Stimulated activated CD4-positive, alpha-beta T cell treated with anti-CD3 and anti-CD28 coated beads, Interleukin-15, amount 100 ng/mL, for 24 hours (primary cell): ENCODE measurements at places on chromosomes 6 and 20.
A peak's percentile ranks its signal among the peaks of the same experiment; 100 is the strongest.

DNA sequence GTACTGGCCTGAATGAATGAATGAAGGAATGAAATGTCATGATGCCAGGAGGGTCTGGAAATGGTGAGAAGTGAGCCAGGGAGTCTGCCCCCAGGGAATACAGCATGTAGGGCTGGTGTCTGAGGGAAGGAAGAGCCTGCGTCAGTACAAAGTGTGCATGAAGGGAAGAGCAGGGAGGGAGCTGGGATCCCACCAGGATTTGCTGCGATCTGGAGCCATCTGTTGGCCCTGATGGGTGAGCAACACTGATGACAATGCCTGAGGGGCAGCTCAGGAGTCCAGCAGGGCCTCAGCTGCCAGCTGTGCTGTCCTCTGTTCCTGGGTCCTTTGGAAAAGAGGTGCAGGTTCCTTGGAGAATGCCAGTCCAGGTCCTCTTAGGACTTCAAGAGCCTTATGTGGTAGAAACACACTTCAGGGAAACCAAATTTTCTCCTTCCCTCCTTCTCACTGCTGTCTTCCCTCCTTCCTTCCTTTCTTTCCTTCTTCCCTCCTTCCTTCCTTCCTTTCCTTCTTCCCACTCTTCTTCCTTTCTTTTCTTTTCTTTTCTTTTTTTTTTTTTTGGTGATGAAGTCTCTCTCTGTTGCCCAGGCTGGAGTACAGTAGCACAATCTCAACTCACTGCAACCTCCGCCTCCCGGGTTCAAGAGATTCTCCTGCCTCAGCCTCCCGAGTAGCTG lies 11.5 kb downstream of the BPI start:
- no peak for DNase-seq

DNA sequence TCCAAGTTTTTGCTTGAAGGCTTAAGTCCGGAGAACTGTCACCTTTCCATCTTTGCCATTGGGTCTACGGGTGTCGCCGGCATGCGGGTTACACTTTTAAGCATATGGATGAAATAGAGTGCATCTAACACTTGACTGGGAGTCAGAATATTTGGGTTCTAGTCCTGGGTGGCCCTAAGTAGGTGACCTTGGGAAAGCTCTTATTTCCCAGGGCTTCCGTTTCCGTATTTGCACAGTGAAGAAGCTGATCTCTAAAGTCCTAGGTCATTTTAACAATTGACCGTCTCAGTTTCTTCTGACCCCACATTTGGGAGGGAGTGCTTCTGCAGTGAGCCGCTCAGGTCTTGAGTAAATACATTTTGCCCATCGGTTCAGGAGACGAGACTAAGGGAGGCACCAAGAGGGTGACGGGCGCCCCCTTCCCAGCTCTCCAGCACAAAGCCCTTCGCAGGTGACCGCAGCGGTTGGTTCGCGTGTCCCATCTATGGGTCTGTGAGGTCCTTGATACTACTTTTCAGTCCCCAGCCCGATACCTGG lies 651 bp upstream of the BLTP3A start:
- DNase-seq: peak; percentile 57

GRCh38 chr6:149166336-149166735 lies 151.2 kb upstream of the TAB2 start:
- DNase-seq: no peak

GRCh38 chr20:48832405-48832730 lies 4.6 kb upstream of the PREX1 start:
- DNase-seq: no peak

- no peak for DNase-seq
Measured at GRCh38 chr6:122758927-122759334, 20.6 kb upstream of the FABP7 start.

GRCh38 chr20:52035498-52035897 lies 156.1 kb downstream of the ZFP64 start:
- DNase-seq: no peak

- peak; percentile 80 for DNase-seq
Measured at GRCh38 chr20:407133-407952, 756 bp upstream of the RBCK1 start.

- no peak for DNase-seq
Measured at GRCh38 chr6:104784884-104785283, 74.8 kb downstream of the HACE1 start.

DNA sequence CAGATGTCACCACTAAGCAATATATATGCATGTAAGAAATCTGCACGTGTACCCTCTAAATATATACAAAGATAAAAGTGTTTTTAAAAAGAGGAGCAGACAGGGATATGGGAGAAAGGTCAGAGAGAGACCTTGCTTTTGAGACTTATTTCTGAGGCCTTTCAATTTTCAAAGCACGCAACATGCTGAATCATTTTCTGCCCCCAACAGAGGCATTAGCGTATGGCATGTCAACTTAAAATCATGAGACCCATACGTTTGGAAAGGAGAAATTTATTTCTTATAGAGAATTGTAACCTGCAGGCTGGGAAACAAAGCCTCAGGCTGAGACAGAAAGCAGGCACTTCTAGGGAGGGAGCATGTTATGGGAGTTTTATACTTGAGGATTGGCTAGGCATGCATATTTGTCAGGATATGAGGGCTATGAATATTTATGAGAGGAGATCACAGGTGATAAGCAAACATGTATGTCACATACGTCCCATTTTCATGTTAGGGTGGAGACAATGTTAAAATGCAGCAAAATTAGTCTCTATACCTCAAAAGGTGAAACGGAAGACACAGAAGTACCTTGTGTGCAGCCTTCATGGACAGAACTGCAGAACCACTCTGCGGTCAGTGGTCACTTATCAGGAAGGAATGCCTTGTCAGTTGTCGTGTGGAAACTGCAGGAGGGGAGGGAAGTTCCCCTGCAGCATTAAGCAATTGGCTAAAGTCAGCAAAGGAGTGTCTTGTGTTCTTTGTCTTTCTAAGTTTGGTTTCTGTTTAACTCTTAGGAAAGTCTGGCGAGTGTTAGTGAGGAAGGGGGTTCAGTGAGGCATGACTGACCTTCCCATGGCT lies 6.3 kb upstream of the GABRR2 start:
- no peak for DNase-seq

- no peak for DNase-seq
Measured at GRCh38 chr6:14707971-14708465, 537.9 kb upstream of the JARID2 start.

GRCh38 chr20:55205665-55206064 lies 730.3 kb downstream of the DOK5 start:
- no peak for DNase-seq

GRCh38 chr20:57579331-57579897 lies 18.5 kb downstream of the PCK1 start:
- no peak for DNase-seq

DNA sequence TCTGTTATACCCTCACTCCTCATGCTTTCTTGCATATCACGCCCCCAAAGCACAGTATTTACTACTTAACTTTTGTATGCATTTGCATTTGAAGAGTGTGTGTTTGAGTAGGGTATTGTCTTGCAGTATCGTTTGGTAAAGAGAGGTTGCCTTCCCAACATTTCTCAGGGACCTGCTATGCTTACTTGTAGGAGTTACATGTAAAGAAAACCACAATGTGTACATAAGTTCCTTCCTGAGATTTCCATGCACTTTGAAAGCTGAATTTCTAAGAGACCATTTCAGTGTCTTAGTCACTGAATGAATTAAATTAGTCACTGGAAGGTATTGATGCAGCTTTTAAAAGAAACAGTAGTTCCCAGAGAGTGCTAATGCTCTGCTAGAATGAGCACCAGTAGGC lies 159.3 kb upstream of the LAMA2 start:
- no peak for DNase-seq

- peak; percentile 84 for DNase-seq
Measured at GRCh38 chr20:44747166-44748004, 1.7 kb downstream of the KCNK15 start.

GRCh38 chr6:132161283-132161682 lies 210.1 kb upstream of the CCN2 start:
- no peak for DNase-seq

GRCh38 chr6:163579111-163579879 lies 164.8 kb downstream of the QKI start:
- no peak for DNase-seq

- no peak for DNase-seq
Measured at GRCh38 chr6:36649701-36650484, 28.6 kb upstream of the CDKN1A start.

DNA sequence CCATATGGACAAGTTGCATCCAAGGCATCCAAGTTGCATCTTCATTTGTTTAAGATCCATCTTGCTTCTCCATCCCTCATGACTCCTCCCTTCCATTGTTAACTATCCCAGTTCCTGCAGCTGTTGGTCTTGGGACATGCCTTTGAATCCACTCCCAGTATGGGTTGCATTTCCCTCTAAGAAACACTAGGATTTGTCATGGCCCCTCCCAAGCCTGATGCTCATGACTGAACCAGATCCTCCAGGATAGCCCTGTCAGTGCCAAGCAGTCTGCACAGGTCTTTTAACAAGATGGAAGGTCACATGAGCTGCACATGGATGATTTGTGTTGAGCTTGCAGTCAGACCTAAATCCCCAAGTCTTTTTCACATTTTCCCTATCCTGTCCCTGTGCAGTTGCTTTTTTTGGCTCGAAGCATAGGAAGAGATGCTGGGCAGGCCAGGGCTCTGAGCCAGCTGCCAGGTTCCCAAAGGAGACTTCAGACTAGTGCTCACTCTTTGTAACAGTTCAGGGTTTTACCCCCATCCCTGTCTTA lies 4.2 kb downstream of the PPP2R5D start:
- DNase-seq: no peak

GRCh38 chr20:5354901-5355300 lies 38.1 kb upstream of the PROKR2 start:
- DNase-seq: no peak

DNA sequence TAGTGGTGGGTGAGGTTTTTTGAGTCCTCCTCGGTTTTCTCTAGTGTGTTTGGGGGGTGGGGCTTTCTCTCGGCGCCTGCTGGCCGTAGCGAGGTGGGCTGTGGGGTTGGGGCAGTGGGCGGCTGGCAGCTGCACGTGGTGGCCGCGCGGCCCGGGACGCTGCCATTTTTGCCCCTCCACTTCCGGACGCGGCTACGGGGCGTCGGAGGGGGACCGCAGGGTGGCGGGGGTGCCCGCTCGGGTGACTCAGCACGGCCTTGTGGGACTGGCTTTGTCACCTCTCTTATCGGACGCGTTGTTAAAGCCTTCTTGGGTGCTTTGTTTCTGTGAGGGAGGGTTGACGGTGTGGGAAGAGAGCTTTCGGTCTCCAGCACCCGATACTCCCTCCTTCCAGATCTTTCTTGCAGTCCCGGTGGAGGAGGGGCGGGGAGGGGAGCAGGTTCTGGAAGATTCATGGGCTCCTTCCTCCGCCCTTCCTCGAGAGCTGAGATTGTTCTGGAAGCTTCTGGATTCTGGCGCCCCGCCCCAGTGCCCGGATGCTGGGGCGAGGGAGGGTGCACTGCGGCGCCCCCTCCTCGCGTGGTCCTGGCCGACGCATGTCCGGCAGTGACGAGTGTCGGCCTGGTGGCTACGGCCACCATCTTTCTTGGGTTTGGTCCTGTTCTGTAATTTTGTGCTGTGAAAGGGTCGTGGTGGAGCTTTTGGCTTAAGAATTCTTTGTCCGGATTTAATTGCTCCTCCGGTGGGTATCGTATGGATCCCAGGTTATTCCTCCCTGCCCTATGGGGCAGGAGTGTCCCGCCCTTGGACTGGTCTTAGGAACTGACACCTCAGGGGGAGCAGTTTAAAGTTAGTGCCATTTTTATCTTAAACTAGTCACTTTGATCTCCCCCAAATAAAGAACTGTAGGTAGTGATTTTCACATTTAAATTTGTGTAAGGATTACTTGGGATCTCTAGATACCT lies 719 bp downstream of the HSP90AB1 start:
- peak; percentile 88 for DNase-seq

DNA sequence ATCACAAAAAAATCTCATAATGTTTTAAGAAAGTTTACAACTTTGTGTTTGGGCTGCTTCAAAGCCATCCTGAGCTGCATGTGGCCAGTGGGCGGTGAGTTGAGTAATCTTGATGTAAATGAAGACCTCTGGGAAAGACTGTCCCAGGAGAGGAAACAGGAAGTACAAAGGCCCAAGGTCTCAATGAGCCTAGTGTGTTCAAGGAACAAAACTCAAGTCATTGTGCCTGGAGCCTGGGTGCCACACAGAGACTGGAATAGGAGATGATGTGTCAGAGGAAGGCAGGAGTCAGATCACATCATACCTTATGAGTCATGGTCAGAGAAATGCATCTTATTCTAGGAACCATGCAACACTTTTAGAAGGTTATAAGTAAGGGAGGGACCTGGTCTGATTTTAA lies 51.5 kb downstream of the COL19A1 start:
- DNase-seq: peak; percentile 21

GRCh38 chr20:44406572-44407137 lies 51.2 kb downstream of the HNF4A start:
- DNase-seq: no peak

DNA sequence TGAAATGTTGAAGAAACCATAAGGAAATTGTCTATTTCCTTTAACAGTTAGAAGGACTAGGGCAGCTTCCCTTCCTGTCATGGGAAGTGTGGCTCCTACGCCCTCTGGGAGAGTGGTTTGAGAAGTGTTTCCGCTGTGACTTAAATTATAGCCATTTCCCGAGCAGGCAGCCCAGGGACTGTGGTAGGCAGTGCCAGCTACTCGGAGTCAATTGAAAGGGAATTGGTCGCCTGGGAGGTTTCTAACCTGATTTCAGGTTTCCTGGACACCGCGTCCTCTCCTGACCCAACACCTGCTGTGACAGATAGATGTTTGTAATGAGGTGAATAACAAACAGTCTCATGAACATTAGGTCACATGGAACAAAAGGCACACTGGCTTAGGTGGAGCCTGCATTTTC lies 256.1 kb upstream of the PLCB4 start:
- no peak for DNase-seq

DNA sequence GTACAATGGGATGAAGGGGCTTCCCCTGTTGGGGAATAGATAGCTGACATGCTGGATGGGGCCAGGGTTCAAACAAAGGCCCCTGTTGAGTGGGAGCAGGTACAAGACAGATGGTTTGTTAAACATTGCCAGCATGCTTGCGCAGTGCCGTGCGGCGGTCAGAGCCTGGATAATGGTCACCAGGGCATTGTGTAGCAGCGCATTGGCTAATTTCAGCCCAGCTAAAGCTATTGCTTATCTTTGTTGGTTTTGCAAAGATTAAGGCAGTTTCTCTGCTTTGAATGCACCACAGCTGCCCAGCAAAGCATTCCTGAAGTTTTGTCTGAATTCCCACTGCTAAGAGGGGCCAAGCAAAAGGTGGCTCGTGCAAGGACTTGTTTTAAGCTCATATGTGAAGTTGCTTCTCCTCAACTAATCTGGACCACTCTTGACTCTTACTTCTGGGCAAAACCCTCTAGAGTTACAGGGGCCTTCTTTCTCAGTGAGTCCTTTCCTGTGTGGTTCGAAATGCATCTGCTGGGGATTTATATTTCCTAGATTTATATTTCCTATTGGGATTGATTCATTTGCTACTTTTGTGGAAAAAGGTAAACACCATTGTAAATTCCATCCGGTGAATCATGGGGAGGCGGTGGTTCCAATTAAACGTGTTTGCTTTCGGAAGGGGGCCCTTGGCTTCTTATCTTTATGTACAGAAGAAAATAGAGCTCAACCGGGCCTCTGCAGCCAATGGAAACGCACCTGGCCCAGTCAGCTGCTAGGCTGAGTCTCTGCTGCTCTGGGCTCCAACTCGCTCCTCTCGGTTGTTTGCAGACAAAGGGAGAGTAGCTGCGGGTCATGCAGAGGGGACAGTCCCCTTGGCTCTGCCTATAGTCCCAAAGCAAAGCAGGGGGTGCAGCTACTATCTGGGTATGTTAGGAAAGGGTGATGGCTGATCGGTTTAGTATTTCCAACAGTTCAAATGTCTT lies 72.1 kb downstream of the FOXA2 start:
- no peak for DNase-seq
